ENCODE measurements at places on chromosomes 7 and 10.
A peak's percentile ranks its signal among the peaks of the same experiment; 100 is the strongest.

- DNase-seq: no peak
Measured at GRCh38 chr10:14438057-14438456, 107.3 kb upstream of the FRMD4A start.

DNA sequence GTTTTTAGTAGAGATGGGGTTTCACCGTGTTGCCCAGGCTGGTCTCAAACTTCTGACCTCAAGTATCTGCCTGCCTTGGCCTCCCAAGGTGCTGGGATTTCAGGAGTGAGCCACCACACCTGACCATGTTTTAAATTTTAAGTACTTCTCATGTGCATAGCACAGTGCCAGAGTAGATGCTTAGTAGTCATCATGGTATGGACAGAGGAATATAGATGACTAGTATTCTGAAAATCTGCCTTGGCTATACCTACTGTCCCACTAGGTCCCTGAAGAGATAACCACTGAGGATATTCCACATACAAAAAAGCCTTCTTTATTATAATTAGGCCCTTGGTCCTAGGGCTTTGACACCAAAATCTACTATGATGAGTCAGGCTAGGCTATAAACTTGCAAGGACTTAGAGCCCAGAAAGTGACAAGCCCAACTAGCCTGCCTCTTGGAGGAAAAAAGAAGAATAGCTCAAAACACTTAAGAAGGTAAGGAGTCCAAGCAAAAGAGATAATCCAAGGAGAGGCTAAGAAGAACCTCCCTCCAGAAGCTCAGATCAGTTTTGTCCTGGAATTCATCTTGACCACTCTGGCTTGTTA is 34.0 kb downstream of the LUC7L2 start:
- DNase-seq: no peak

- no peak for DNase-seq
Measured at GRCh38 chr10:109929501-109930219, 6.3 kb upstream of the XPNPEP1 start.

- DNase-seq: no peak
Measured at GRCh38 chr7:43533801-43534479, 49.0 kb upstream of the STK17A start.

GRCh38 chr10:14605231-14605925 is 169.3 kb downstream of the FAM107B start:
- DNase-seq: no peak

DNA sequence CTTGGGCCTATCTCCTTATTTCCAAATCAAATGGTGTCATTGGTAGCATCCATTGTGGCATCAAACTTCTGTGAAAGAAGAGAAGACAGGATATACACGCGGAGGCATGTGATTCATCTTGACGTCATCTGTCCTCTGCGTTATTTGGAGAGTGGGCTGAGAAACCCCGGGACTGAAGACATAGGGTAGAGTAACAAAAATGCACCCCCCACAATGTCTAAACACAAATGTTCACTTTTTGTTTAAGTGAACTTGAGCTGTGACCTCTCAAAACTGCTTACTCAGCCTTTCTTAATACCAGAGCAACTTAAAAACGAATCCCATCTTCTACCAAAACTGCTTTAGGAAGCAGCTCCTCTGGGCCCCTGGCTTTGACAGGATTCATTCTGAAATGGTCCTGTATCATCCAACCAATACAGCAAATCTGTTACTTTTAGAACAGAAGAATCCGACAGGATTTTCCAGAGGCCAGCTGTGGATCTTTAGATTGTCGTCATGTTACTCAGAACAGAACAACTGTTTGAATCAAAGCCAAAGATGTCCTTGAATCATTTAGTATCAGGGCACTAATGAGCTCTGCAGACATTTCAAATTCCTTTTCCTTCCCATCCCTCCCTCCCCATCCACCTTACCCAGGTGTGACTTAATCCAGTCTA is 438.1 kb downstream of the SUGCT start:
- DNase-seq: no peak

- no peak for DNase-seq
Measured at GRCh38 chr7:26861050-26861449, 3.3 kb downstream of the SKAP2 start.

- no peak for DNase-seq
Measured at GRCh38 chr7:100673942-100674410, 436 bp downstream of the GNB2 start.

- DNase-seq: no peak
Measured at GRCh38 chr10:61606959-61607907, 55.5 kb upstream of the CABCOCO1 start.

DNA sequence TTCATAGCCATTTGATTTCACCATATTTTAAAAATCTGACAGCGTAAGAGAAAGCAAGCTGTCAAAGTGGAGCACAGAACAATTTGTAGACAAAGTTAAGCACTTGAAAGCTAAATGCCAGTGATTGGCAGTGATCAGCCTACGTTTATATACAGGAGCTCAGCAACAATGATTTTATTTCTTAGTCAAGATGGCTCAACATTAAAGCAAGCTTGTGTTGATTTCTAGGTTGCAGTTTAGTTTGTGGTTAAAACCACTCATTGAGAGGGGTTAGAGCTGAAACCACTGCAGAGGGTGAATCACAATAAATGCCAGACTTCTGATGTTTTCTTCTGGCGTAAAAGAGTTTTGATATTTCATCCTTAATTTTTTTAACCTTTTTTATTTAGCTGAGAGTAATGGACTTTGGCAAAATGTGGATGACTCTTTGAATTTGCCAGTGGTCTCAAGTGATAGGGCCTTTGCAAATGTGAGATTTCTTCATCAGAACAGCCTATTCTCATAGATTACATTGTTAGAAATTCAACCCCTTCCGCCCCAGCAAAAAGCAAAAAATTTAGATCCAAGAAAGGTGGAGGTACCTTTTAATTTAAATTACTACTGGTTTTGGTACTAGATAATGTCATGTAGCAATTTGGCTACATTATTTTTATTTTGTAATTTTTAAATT is 73.8 kb downstream of the SHOC2 start:
- no peak for DNase-seq

- no peak for DNase-seq
Measured at GRCh38 chr7:21107101-21107500, 320.4 kb upstream of the SP8 start.

DNA sequence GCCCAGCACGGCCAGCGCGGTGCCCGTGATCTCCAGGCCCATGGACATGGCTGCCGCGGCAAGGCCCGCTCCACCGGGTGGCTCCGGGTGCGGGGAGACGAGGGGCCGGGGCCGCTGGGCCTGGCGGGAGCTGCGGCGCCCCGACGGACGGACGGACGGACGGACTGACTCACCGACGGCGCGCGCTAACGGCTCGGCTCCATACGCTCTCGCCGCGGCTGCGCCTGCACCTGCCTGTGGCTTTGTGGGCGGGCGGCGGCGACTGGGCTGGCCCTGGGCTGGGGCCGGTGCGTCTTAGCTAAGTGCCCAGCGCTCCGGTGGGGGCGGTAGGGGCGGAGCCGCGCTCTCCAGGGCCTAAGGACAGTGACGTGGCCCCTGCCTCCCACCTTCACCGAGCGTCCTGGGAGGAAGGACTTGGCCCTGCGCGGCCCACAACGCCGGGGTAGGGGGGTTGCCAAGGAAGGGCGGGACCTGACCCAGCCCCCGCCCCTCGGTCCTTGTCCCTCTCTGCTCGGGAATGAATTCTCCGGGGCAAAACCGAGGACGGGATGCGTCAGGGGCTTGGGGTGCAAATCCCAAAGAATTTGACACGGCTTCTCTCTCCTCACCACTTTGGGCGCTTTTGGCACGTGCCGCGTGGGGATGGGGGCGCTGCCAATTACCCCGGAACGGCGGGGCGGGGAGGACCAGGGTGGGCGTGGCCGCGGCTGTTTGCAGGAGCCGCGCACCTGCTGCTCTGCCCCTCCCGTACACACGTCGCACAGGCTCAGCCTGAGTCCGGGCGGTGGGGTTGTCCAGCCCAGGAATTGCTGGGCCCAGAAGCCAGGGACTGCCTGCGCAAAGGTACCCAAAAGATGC is at the start of gene CLDN3:
Gene CLDN3, minus strand, starts transcription at position 269 of the 858 bp plus-strand sequence. Its CDS starts 221 bp downstream, at position 48.
- DNase-seq: peak; percentile 92

DNA sequence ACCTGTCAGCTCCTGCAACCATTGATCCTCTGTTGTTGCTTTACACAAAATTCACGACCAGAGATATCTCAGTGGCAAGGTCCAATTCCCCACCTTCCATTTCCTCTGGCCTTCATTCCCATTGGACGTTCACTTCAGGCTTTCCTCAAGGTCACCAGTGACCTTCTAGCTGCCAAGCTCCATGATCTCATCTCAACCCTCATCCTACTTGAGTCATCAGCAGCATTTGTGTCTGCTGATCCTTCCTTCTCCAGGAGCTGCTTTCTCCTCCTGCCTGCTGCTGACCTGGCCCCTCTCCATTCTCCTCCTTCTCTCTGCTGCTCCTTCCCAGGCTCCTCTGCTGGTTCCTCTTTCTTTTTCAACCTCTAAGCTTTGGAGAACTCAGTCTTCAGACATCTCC is 66.2 kb upstream of the C10orf90 start:
- DNase-seq: no peak

DNA sequence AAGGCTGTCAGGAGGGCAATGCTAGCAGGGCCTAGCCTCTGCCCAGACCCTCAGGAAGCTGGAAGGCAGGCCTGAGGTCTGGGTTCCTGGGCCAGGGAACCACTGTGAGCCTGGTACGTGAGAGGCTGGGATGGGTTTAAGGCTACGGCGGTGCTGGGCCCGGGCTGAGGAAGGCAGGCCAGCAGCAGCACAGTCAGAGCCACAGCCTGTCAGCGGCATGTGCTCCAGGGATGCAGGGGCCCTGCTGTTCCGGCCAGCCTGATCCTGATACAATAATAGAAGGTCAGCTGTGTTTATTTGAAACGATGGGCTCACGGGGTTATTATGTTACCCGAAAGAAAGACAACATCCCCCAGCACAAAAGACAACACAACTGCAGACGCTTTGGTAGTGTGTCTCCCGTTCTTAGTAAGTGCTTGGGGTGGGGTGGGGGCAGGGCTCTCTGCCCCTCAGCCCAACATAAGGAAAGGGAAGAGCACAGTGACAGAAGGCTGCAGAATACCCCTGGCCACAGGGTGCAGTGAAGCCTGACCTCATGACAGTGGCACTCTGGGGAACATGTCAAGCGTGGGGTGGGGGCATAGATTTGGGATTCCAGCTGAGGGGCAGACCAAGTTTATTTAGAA is 95.0 kb downstream of the COL13A1 start:
- DNase-seq: no peak

DNA sequence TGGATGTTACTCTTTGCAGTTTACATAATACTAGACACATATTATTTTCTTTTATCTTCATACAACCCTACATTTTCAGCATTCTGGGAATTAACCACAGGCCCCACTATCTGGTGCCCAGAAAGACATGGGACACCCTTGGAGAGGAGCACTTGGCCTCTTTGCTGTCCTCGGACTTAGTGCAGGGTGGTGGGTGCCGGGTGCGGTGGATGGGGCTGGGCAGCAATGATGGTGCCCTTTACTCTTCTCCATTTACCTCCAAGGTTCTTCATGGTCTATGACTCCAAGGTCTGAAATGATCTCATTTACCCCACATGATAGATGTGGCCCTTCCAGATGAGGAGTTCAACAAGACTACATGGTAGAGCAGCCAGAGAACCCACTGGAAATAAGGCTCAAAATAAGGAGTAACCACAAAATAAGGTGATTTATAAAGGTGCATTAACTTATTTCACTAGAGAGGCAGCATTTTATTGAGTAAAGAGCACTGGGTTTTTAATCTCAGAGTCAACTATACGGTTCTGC is 56.2 kb upstream of the IGFBP3 start:
- no peak for DNase-seq

DNA sequence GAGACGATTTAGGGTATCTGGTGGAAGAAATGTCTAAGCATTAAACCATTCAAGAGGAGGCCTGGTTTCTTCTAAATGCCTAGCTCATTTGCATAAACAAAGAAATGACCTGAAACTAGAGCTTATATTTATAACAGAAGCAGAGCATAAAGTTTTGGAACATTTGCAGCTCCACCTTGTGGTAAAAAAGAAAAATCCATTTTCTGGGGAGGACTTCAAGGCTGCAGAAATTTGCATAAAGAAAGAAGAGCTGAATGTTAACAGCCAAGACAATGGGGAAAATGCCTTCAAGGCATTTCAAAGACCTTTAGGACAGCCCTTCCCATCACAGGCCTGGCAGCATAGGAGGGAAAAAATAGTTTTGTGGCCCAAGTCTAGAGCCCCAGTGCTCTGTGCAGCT is 362.0 kb downstream of the ZNF248 start:
- DNase-seq: no peak

GRCh38 chr10:119425881-119426170 is 116.7 kb downstream of the RGS10 start:
- DNase-seq: no peak

GRCh38 chr10:118955951-118956801 is 73.3 kb upstream of the NANOS1 start:
- DNase-seq: no peak

DNA sequence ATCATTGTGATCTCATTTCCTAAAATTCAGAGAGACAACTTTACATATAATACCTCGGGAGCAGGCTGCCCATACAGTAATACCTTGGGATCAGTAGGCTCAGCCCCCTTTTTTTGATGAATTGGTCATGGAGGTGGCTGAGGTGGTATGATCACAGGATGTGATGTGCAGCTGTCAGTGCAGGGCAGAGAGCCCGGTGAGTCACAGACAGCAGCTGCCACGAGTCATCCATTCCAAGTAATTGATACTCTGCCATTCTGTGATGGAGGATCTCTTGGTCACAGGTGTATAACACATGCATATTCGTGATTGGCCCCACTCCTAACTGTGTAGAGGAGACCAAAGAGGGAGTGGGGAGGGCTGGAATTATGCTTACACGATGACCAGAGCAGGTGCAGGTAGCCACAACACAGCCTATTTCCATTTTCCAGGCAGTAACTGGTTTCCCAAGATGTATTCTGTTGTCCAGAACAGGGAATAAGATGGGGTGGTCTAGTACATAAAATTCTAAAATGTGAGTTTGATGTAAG is 14.1 kb downstream of the NRCAM start:
- peak; percentile 53 for DNase-seq

DNA sequence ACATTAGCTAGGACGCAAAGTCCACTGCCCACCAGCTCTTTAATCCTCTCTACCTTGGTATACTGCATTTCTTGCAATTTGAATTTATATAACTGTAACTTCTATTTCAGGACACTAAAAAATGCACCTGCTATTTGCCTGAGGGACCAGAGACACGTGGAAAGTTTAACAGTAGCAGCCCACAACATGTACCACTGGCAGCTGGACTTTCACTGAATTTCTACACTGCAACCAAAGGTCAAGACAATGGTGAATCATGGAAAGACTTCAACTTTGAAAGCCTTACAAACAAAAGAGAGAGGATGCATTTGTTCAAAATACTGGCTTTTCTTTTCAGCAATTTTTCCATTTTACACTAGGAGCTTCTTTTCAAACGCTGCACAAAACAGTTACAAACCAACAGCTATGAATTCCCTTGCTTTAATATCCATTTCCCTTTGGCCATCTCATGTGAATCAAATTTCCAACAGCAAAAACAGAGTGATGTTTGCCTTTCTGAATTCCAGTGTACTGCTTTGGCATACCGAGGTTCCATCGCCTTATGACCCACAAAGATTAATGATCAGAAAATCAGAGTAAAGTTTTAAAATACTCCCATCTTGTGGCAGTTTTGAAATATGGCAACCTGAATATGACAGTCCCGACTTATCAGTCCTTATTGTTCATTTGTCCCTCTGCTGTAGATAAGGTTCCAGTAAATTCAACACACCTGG is 29.9 kb upstream of the HNRNPH3 start:
- DNase-seq: peak; percentile 34

Data from NCI-H1436 (cell line).